ENCODE measurements at places on chromosomes 7 and 10. TPM values are rescaled to one million over a fixed set of nuclear protein-coding genes. Genes with fewer than 3 reads are reported as not detected.

Gene HK1
- 32.1 TPM for total RNA-seq

GRCh38 chr10:77197544-77197943 is 440.1 kb downstream of the KCNMA1 start:
- DNase-seq = no peak

Gene HPS1
- total RNA-seq = 20.4 TPM

- DNase-seq = no peak
These were observed 290.3 kb upstream of the NFE2L3 start for GRCh38 chr7:25861601-25862260.

GRCh38 chr7:111388912-111389311 is 173.4 kb downstream of the IMMP2L start:
- DNase-seq = no peak

- peak; percentile 84 for DNase-seq
These were observed 216.1 kb downstream of the TWIST1 start for GRCh38 chr7:18901351-18901750.
